ENCODE measurements at places on chromosomes 2 and 18.

DNA sequence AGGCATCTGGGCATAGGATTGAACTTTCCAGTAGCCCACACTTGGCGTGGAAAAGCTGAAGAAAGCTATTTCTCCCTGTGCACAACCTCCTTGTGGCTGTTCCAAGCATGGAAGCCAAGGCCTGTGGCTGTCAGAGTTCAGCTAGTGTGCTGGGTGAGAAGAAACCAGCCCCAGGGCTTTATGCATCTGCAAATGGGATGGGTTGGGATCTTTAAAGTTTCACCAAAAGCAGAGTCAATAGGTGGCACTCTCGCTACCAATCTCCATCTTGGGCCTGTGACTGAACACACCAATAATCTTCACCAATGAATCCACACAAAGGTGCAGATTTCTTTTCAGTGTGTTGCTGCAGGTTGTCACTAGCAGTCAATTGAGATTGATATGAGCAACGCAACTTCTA, 542.8 kb downstream of the NRXN1 start:
- no peak for DNase-seq

DNA sequence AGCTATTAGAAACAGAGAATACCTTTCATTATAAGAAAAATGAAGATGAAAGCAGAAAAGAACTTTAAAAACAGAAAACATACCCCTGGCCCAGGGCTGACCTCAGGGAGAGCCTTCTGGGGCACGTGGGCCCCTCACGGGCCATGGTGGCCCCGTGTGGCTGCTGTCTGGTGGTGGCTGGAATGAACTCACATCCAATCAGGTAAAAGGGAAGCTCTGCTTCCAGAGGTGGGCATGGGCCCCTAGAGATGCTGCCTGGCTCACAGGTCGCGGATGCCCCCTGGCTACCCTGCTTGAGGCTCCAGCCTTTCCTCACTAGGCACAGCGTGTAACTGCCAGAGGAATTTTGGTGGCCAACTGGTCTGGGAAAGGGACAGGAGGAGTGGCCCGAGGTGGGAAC, 16.6 kb downstream of the SNORC start:
- DNase-seq: no peak

DNA sequence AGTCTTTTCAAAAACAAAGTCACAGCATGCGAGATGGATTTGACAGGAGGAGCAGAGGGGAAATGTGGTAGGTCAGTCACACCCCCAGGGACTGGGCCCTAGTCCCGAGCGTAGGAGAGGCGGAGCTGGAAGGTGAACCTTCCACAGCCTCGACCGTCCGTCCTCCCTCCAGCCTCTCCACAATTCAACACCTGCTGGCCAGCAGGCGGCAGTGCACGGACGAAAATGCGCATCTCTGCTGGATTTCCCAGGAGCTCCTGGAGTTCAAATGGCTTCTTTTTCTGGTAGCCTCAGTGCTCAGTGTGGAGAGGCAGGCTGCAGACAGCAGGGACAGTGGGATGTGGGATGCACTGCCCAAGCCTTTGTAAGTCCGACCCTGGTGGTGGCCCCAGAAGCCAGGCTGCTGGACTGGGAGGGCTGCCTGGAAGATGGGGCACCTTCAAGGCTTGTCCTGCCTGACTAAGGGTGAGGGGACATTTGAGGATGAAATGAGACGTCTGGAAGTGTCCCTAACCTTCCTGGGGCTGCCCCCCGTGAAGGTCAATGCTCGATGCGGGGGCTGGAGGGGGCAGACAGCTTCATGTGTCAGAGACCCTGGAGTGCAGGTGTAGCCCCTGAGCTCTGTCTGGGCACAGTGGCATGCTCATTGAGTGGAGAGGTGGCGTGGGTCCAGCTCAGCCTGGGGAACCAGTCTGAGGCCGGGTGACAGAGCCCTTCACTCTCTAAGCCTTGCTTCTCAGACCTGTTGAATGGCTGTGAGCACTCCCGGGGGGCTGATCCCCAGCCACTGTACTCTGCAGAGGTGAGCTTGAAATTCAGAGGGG, 189.5 kb downstream of the TFCP2L1 start:
- peak; percentile 26 for DNase-seq

GRCh38 chr2:121570036-121570666, 39.5 kb downstream of the RNU4ATAC start:
- DNase-seq: no peak

DNA sequence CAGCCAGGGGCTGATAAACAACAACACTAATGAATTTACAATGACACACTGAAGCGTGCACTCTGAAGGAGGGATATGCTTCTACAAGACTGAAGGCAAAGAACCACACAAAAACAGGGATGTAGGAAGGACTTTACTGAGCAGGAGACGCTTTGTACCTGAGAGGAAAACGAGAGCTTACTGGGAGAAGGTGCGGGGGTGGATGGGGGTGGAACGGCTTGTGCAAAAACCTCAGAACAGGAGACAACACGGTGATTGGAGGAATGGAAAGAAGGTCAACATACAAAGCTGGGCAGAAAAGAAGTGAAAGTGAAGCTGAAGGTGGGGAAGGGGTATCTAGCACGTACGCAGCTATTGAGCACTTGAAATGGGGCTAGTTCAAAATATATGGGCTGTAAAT, 93.1 kb downstream of the SLC8A1 start:
- DNase-seq: no peak

GRCh38 chr18:36934884-36935283, 106.0 kb downstream of the KIAA1328 start:
- no peak for DNase-seq

- DNase-seq: no peak
These were observed 120.3 kb downstream of the UXS1 start for GRCh38 chr2:106073678-106074406.

DNA sequence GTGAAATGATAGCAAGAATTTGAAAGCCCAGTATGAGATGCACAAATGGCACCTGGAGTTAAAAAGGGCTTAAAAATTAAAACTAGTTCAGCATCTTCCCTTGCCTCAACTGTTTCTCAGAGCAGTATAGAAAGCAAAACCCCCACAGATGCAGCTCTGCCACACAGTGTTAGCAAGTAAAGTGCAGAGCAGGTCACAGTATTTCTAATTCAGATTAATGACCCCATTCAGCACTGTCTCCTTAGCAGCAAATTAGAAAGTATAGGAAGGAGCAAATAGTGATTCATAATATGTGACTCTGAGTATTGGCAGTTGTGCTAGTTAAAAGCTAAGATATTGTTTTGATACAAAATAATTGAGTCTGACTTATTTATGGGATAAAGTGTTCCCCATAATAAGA, 73.8 kb upstream of the CCDC85A start:
- no peak for DNase-seq

GRCh38 chr2:233438573-233439147, 84.4 kb downstream of the DGKD start:
- no peak for DNase-seq

DNA sequence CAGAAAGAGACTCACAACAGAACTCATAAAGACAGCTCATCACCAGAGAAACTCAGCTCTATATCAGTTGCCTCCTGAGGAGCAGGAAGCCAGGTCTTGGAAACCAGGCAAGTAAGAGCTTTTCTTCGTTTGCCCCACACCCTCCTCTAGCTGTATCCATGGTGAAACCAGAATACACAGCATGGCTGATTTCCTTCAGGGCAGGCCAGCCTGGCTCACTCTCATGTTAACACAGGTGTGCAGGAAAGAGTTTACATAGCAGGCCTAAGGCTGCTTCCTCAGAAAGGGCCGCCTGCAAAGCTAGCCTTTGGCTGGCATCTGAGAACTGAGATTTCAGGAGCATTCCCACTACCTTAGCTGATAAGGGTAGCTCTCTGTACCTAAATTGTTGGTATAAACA, 65.7 kb downstream of the KLHL14 start:
- no peak for DNase-seq

GRCh38 chr2:138277062-138277461, 224.5 kb upstream of the SPOPL start:
- no peak for DNase-seq

- no peak for DNase-seq
These were observed 100.9 kb downstream of the AQP4 start for GRCh38 chr18:26764586-26764985.

GRCh38 chr2:45643543-45644542, 7.6 kb upstream of the PRKCE start:
- peak; percentile 85 for DNase-seq

DNA sequence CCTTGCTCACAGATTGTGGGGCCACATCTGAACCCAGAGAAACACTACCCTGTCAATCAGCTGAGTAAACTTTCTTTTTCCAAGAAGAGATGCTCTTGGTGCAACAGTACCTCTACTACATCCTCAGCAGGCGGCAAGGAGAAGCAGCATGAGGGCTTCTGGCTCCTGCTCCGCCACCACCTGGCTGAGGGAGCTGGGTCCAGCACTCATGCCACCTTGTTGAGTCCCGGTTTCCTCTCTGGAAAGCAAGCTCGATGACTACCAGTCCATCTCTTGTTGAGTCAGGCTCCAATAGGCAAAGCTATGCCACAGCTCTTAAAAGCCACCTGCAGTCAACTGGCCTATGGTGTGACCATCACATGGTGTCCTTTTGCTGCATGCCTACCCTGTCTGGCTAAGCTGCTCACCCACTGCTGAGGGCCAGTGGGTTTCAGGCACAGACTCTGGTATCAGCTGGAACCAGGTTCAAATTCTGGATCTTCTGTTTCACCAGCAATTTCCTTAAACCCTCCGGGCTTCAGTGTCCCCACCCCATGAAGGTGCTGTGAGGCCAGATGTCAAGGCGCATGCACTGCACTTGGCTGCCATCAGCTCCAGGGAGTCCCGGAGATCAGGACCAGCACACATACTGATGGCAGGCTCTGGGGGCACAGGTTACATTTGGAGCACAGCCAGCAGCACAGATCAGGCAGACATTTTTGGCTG, 42.5 kb upstream of the ACAA2 start:
- no peak for DNase-seq

- no peak for DNase-seq
These were observed 40.5 kb upstream of the SH3BP4 start for GRCh38 chr2:234911271-234911670.

GRCh38 chr2:100856732-100857131, 36.8 kb downstream of the NPAS2 start:
- DNase-seq: no peak

- DNase-seq: no peak
These were observed 138.9 kb downstream of the PMAIP1 start for GRCh38 chr18:60038731-60039130.

DNA sequence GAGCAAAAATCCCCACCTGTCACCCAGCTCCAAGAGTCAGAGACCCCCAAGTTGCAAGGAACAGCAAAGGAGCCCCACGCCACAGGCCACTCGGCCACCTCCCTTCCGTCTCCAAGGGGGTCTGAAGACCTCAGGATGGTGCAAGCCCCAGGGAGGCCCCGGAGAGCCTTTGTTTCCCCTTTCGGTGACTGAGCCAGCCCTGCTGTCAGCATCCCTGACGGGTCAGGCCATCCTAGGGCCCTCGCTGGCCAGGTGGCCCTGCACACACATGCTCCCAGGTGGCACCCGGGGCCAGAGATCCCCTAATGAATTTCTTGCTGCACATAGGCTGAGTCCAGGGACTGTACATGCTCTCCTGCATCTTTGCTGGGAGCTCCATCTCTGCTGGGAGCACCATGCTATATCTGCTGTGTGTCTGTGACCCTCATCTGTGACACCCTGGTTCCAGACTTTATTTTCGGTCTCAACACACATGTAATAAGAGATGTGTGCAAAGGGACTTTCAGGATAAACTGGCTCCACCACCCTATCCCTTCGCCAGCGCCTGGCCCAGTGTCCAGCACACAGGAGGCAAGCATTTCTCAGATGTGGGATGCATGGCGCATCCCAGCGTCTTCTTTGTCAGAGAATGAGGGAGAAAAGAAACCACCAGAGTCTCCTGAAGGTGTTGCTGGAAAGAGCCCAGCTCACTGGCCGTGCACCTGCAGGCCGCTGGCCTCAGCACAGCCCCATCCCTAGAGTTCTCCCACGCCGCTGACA, 27.4 kb downstream of the ADI1 start:
- DNase-seq: no peak

DNA sequence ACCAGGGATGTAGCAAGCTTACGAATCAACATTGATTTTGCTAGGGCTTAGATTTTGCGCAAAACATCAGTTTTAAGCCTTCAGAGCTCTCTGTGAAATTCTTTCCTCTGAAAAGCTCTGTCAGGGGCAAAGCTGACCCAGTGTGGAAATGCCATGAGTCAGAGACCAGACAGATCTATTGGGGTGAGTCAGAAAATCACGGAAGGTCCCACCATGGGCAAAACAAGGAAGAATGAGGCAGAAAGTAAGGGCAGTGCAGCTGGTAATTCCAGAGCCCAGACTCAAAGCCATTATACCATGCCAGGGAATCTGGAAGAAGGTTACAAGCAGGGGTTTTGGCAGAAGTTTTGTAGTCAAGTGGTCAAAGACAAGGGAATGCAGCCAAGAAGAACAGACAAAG, 256.6 kb upstream of the CTAGE1 start:
- no peak for DNase-seq

DNA sequence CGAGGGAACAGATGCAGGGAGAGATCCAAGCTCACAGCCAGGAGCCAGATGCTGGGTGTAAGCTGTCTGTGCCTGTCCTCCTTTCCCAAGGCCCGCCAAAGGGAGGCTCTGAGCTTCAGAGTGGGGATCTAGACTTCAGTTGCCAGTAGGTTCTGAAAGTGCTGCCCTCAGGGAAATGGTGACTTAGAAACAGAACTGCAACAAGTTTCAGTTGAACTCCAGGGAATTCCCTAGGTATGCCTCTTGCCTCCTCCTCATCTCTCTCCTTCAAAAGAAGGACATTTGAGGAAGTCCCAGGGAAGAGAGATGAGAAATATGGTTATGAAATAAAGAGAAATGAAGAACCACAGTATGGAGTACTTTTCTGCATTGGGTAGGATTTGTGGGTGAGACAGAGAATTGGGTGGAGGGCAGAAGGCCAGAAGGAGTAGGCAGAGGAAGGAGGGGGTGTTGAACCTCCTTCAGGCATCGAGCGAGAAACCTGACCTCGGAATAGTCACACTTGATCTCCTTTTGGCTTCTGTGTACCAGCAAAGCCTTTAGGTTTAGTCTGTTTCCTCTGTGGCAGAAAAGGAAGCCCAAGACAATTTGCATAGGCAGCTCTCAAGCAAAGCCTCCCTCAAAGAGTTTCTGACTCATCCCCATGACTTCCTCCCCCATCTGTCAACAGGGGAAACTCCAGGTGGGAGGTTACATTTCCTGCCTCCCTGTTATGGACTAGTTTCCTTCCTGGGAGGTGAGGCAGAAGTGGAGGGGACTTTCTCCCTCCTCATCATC, 45.7 kb downstream of the QPCT start:
- peak; percentile 68 for DNase-seq

DNA sequence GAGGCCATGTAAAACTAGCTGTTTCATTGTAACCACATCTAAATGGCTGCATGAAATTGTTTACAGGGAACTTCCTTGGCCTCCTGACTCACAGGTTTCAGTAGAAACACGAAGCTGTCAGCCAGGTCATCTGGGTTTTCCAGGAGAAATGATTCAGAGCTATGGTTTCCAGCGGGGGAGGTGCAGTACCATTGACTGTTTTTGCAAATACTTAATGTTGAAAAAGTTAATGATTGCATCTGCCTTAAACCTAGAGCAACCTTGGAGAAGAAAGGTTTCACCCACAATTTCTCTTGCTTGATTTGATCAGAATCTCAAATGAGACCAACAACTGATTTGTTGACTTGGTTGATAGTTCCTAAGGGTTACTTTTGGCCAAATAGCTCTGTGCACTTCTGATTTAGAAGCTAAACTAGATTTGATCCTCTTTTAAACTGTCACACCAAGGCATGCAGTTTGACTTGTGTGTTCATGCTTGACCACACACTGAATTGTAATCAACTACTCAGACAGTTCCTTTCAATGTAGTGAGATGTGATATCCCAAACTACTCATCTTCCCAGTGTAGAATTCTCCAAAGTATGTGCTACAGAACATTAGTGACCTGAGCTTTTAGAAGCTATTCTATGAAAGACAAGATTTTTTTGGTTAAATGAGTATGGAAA, 193.5 kb upstream of the CHST9 start:
- peak; percentile 4 for DNase-seq

GRCh38 chr2:3344897-3345296, 32.7 kb downstream of the EIPR1 start:
- no peak for DNase-seq

Data from stimulated activated naive CD8-positive, alpha-beta T cell treated with anti-CD3 and anti-CD28 coated beads, Interleukin-15, Interleukin-2, amounts not matched to agents 100 U/mL and 50 U/mL, for 24 hours (primary cell).